DMS 273 treated with DMSO at 0.1 percent for 48 hours (cell line): ENCODE measurements at places on chromosomes 4 and X.

- DNase-seq, result no peak
Observed at GRCh38 chr4:24770032-24770584, 25.3 kb upstream of the SOD3 start.

DNA sequence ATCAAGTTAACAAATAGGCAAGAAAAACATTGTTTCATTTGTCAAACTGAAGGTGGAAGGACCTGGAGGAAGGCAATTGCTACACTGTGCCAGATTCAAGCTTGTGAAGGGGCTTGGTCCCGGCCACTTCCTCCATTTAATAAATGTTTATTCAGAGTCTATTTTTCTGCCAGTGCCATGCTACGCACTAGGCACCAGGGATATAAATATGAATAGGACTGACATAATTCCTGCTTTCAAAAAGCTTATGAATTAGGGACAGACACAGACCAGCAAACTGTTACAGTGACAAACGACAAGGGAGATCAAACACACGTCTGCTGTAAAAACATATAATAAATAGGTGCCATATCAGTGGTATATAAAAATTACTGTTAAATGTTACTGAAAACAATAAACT lies 571 bp downstream of the TLR6 start:
- no peak for DNase-seq

GRCh38 chr4:128525387-128525786 lies 237.8 kb upstream of the PGRMC2 start:
- no peak for DNase-seq

- no peak for DNase-seq
Observed at GRCh38 chr4:101156619-101157310, 190.6 kb downstream of the PPP3CA start.

GRCh38 chrX:7132335-7133049 lies 15.0 kb upstream of the STS start:
- DNase-seq, result peak; percentile 42

- DNase-seq, result no peak
Observed at GRCh38 chr4:142278663-142279062, 567.4 kb downstream of the INPP4B start.

DNA sequence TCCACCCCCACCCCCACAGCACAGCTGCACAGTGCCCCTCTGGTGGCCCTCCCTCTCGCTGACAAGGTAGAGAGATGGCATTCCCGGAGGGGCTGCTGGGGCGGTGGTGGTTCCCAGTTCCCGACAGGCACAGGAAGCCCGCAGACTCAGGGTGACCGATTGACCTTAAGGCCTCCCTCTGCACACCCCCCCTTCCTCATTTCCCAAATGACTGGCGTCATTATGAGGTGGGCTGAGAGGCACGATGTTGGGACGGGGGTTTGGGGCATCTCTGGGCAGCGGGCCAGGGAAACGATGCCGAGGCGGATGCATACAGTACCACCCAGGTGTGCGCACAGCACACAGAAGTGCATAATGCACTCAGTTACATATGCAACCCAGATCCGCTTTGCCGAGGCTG lies 3.5 kb upstream of the TIMP1 start:
- no peak for DNase-seq

- DNase-seq, result no peak
Observed at GRCh38 chr4:98873059-98873458, 55.9 kb downstream of the EIF4E start.

GRCh38 chrX:23959781-23960180 lies 52.0 kb downstream of the CXorf58 start:
- no peak for DNase-seq

- DNase-seq, result no peak
Observed at GRCh38 chr4:2159931-2160330, 82.0 kb downstream of the HAUS3 start.

- no peak for DNase-seq
Observed at GRCh38 chr4:61911313-61911756, 711.2 kb downstream of the ADGRL3 start.

GRCh38 chrX:22325096-22325495 lies 52.4 kb downstream of the CBLL2 start:
- DNase-seq, result no peak

DNA sequence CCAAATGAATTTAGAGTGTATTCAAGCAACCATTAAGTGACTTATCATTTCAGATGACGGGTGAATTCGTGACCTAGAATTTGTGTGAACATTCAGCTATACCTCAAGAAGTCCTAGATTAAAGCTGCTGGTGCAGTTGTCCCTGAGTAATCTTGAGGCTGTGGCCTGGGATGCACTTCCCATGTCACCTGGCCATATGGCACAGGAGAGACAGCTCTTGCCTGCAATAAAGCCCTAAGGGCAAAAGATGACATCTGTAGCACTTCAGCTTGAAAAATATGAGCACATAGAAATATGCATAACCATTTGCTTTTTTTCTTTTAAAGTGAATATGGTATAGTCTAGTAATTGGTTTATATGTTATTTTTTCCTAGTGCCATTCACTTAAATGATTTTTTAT lies 125.8 kb downstream of the FHDC1 start:
- DNase-seq, result no peak

- no peak for DNase-seq
Observed at GRCh38 chrX:81259714-81260395, 58.0 kb downstream of the SH3BGRL start.

GRCh38 chr4:128277856-128278255 lies 9.8 kb downstream of the PGRMC2 start:
- peak; percentile 26 for DNase-seq

DNA sequence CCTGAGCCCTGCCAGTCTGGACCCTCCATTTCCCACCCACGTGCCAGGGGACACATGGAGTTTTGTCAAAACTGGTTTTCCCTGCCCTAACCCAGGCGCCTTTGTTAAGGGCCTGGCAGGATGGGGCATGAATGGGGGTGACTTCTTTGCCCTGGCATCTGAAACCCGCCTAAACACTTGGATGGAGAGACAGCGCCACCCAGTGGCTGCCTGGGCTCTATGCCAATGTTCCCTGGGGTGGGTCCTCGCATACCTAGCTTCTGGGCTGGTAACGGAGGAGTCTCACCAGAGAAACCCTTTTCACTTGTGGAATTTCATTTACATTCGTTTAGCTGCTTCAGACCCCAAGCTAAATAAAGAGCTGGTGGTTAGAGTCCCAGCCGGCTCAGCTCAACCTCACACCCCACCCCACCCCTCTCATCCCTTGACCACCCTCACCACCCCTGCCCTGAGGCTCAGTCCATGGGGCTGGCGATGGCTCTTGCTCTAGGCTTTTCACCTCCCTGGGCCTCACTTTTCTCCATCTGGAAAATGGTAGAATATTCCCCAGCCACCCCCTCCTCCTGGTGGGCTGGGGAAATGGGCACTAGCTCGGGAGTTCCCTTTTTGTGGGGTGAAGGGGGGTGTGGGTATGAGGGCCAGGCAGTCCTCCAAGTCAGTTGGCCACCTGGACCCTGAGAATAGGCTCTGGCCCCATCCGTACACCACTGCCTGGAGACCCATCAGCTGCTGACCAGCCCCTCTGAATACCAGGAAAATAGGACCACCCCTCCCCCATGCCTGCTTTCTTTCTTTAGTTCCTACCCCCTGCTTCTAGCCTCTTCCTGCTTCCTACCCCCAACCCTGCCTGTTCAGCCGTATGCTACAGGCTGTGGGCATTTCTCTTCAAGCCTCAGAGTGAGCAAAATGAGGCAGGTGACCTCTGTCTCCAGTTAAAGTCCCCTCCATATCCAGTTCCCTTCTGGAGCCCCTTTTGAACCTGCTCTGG lies 57.1 kb upstream of the PJA1 start:
- peak; percentile 37 for DNase-seq

DNA sequence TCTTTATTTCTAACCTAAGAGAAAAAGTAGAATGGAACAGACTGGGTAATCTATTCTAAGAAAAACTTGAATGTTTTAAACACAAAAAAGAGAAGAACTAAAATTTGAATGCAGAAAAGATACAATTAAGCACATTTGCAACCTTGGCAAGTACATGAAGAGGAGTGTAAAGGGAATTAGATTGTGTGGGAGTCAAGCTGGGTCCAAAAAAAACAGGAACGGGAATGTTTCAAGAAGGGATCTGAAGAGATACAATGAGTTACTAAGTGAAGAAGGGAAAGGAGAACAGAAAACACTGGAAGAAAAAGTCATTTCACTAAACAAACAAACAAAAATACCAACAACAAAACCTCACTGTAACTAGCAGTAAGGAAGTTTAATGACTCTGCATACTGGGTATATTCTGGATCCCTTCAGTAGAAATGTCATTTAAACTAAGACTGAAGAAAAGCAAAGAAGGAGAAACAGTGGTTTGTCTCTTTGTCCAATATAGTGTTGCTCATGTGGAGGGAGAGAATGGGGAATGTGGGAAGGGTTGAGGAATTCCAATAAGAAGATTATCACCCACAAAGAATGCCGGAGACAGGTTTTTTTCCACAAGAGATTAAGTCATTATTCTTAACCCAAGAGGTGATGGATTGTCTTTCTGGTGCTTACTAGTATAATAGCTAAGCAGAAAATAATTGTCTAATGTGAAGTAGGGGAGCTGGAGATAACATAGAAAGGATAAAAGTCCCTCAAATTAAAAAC lies 50.4 kb upstream of the PTPN13 start:
- DNase-seq, result no peak

- DNase-seq, result no peak
Observed at GRCh38 chrX:115393271-115393670, 103.8 kb downstream of the LUZP4 start.

GRCh38 chr4:147863808-147864472 lies 132.1 kb downstream of the ARHGAP10 start:
- DNase-seq, result no peak
